ENCODE measurements at places on chromosomes 12 and 14.

DNA sequence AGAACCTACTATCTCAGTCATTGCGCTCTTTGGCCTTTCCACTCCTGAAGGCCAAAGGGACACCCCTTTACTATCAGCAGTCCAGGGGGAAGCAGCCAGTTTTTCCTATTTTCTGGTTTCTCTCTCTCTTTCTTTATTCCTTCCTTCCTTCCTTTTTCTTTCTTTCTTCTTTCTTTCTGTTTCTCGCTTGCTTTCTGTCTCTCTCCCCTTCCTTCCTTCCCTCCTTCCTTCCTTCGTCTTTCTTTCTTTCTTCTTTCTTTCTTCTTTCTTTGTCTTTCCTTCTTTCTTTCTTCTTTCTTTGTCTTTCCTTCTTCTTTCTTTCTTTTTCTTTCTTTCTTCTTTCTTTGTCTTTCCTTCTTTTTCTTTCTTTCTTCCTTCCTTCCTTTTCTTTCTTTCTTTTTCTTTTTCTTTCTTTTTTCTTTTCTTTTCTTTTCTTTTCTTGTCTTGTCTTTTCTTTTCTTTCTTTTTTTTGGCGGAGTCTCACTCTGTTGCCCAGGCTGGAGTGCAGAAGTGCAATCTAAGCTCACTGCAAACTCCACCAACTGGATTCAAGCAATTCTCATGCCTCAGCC lies 64.9 kb upstream of the OTX2 start:
- no peak for DNase-seq

GRCh38 chr14:74257941-74258763 lies 18.9 kb downstream of the VSX2 start:
- peak; percentile 17 for DNase-seq

- no peak for DNase-seq
Measured at GRCh38 chr12:68762691-68763090, 16.7 kb downstream of the SLC35E3 start.

DNA sequence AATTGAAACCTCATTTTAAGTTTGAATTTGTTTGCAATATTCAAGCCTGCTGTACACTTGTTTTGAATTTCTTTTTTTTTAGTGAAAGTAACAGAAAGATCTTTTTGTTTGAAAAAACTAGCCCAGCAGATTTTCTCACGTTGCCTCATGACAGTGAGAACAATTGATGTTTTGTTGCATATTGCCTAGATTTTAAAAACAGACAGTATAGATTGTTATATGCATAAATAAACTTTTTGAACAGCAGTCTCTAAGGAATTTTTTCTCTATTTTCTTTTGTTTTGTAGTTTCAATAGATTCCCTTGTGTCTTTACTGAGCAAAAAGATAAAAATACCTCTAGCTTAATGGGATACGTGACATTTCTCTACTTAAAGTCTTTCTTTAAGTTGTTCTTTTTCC lies 15.4 kb downstream of the OR6C6 start:
- no peak for DNase-seq

DNA sequence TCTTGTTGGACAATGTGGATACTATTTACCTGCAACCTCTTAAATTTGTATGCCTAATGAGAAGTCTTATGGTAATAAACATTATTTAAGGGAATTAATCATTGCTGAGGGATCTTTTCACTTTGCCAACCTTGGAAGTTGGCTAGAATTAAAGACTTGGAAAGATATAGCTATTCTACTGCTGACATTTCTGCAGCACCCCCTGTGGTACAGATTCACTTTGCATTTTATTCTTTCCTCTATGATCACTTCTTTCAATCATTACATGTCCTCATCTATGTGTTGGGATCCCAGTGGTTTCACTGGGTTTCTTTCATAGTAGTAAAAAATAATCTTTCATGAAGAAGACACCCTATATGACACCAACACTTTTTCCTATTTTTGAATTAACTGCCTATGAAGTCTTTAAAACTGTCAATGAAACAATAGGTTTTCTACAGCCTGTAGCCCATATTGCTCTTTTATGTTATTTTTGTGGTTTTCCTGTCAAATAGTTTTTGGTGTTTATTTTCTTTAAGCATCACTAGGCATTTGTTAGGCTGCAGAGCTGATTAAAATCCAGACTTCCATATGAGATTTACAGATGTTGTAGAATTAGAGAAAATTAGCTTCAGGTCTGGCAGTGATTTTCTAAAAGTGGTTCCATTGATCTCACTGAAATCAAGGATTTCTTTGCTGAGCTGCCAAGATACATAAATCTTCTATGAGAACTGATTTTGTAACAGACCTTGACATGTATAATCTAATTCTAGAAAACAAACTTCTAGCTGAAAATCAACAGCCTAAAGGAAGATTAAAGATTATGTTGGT lies 256.1 kb downstream of the NAV3 start:
- no peak for DNase-seq

- no peak for DNase-seq
Measured at GRCh38 chr14:64861916-64862315, 17.8 kb downstream of the SPTB start.

DNA sequence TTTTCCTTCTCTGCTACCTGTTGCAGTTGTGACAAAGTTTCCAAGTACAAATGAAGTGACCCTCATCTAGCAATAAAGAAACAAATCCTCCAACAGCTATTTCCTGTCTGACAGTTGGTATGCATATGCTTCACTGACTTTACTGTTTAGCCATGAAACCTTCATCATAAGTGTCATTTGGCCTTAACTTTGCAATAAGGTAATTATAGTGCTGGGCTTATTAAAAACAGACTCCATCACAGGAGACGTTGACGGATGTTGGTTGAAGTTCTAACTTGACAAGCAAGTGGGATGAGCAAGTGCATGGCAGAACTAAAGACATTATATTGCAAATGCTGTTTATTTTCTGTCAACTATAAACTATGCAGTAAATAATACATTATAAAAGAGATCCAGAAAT lies 425.2 kb downstream of the RPS29 start:
- DNase-seq = no peak

GRCh38 chr14:68675233-68675577 lies 117.7 kb downstream of the ZFP36L1 start:
- peak; percentile 88 for DNase-seq

DNA sequence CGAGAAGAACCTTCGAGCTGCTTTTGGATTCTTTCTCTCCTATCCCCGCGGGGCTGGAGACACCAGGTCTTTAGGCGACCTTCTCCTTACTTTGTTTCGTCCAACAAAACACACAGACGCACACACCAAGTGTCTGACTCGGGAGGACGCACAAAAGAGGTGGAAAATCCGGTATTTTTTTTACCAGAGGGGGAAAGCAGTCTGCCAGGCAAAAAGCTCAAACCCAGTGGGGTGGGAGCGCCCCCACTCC lies 2.1 kb downstream of the SIX4 start:
- DNase-seq = peak; percentile 52

DNA sequence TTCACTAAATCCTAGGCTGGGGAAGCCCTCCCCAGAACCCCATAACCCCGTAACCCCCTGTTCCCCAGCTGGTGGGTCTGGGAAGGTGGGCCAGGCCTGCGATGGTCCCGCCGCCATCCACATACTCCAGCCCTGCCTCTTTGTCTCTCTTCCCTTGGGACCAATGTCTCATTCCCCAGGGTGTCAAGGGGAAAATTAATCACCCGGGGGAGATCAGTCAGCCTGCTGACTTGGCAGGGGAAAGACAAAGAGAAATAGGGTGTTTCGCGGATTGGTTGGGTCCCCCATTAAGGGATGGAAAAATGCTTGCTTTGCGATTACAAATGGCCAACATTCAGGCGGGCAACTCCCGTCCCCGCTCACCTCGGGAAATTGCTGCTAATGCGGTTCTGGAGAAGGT lies 60.6 kb upstream of the LHX5 start:
- DNase-seq = no peak

DNA sequence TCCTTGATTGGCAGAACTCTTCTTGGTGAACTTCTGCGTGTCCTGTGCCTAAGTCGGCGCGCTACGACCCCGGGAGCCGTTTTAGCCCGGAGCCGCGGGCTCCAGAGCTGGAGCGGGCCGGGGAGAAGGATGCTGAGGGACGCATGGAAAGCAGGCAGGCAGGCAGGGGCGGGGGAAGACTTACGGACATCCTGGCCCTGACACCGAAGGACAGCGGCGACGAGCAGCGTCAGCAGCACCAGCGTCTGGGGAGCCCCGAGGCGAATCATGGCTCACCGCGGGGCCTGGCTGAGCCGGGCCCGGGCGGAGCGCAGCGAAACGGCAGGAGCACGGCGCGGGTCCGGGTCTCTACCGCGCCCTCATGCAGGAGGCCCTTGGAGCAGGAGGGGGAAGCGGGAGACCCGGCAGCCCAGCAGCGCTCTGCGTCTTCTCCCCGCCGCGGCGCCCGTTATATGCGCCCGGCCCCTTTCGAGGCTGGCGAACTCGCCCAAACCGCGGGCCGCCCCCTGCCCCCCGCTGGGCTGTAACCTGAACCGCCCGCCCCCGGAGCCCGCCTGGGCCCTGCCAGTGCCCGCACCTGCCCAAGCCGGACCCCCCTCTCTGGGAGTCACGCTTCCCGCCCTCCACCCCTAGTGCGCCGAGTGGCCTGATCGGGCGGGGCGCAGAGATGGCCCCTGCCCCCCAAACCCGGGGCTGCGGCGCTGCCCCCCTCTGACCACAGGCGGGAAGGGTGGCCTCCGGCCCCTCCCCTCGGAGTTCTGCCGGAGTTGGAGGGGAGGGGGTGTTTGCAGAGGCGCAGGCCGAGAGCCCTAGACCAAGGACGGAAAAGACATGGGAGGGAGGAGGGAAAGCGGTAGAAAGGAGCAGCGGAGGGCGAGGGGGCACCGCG lies at the start of gene COL2A1:
Gene COL2A1 (minus strand): TSS at position 424 of the 889 bp plus-strand sequence. CDS start 155 bp downstream, at position 269.
- peak; percentile 34 for DNase-seq

Data from ELR (cell line).